ENCODE measurements at places on chromosomes 12 and 14.
A peak's percentile ranks its signal among the peaks of the same experiment; 100 is the strongest.

- DNase-seq = no peak
Observed at GRCh38 chr14:100674897-100675619, 51.6 kb upstream of the DLK1 start.

- DNase-seq = no peak
Observed at GRCh38 chr14:85634205-85634604, 104.3 kb downstream of the FLRT2 start.

DNA sequence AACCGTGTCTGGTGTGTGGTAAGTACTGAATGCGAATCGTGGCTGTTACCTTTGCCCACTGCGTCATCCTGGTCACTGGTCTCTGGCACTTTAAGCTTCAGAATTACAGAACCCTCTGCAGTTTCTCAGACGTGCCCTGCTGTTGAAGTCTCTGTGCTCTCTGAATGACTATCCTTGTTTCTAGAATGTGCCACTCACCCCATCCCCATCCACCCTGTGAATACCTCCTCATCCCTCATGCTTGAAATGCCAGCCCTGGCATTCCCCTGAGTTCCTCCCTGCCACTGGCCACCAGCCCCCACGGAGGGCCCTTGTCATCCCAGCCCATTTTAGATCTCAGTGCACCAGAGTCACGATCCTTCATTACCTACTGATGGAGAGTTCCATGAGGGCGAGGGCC lies 21.3 kb downstream of the TPCN1 start:
- DNase-seq = no peak

GRCh38 chr14:50116966-50117365 lies 594 bp upstream of the VCPKMT start:
- no peak for DNase-seq

GRCh38 chr14:80313806-80314205 lies 102.5 kb upstream of the DIO2 start:
- DNase-seq = no peak

DNA sequence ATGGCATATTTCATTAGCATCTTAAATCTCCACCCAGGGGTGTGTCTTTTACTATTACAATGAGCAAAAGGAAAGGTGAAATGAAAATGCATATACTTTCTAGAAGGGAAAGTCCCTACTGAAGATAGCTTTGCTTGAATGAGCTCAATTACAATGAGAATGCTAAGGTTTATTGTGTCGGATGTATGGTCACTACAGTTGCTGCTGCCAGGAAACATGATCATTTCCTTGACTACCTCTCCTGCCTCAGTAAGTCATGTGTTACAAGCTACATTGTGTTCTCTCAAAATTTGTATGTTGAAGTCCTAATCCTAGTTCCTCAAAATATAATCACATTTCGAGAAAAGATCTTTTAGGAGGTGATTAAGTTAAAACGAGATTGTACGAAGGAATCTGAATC lies 322.2 kb downstream of the MDGA2 start:
- no peak for DNase-seq

DNA sequence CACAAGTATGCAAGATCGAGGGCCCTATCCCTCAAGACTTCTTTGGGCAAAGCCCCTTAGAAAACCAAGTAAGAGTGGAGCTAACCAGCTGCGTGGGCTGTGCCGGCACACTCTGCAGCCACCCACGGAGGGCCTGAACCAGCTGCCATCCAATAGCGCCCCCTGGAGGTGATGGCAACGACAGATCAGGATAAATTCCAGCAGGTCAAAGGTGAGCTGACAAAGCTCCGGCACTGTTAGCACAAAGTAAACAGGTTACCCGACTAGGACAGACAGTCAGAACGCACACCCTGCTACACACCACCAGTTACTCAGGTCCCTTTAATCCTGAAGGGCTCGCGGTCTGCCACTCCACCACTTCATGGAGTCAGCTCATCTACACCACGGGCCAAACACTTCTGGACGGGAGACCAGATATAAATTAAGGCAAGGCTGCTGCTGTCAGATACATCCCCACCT lies 4.9 kb downstream of the ZBTB39 start:
- DNase-seq = peak; percentile 65

DNA sequence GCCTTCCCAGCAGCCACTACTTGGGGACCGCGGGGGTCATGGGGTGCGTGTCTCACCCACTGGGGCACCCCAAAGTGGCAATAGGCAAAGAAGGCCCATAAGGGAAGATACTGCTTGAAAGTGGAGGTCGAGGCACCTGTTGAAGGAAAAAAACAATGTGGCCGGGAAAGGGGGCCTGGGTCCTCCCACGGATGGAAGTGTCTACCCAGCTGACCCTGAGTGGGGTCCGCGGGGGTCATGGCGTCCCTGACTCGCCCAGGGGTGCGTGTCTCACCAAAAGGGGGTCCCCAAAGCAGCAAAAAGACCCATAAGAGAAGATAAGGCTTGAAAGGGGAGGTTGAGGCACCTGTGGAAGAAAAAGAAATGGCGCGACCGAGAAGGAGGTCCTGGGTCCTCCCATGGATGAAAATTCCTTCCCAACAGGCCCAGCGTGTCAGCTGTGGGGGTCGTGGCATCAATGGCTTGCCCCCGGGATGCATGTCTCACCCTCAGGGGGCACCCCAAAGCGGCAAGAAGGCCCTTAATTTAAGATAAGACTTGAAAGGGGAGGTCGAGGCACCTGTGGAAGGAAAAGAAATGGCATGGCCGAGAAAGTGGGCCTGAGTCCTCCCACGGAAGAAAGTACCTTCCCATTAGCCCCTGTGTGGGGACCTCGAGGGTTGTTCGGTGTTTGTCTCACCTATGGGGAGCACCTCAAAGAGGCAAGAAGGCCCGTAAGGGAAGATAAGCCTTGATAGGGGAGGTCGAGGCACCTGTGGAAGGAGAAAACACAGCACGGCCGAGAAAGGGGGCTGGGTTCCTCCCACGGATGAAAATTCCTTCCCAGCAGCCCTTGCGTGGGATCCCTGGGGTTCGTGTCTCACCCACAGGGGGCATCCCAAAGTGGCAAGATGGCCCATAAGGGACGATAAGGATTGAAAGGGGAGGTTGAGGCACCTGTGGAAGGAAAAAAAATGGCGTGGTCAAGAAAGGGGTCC lies 266.0 kb downstream of the ALG10 start:
- DNase-seq = no peak

- no peak for DNase-seq
Observed at GRCh38 chr14:95480887-95481226, 35.6 kb downstream of the SYNE3 start.

- no peak for DNase-seq
Observed at GRCh38 chr14:32677129-32677780, 261.4 kb upstream of the NPAS3 start.

- no peak for DNase-seq
Observed at GRCh38 chr14:50375760-50376159, 20.9 kb downstream of the CDKL1 start.

DNA sequence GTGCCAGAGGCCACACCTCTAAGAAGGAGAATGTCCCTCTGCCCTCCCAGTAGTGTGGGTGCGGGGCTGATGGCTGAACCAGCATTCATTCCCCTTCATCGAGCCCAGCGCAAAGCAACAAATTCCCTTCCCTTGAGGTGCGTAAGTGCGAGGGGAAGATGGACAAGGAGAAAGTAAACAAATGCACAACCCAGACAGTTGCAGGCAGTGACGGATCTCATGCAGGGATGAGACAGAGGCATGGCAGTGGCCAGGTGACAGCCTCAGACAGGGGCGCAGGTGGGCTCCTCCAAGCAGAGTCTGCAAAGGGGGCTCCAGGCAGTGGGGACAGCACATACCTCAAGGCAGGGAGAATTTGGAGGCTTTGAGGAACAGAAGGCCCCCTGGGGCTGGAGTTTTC lies 2.3 kb upstream of the MYL2 start:
- DNase-seq = no peak

GRCh38 chr14:51650716-51651387 lies 858 bp upstream of the FRMD6 start:
- no peak for DNase-seq

GRCh38 chr14:34623506-34623905 lies 6.4 kb downstream of the SNX6 start:
- no peak for DNase-seq

GRCh38 chr14:102665621-102666020 lies 73.2 kb downstream of the RCOR1 start:
- DNase-seq = no peak

- no peak for DNase-seq
Observed at GRCh38 chr12:72610854-72611358, 338.7 kb downstream of the TRHDE start.

DNA sequence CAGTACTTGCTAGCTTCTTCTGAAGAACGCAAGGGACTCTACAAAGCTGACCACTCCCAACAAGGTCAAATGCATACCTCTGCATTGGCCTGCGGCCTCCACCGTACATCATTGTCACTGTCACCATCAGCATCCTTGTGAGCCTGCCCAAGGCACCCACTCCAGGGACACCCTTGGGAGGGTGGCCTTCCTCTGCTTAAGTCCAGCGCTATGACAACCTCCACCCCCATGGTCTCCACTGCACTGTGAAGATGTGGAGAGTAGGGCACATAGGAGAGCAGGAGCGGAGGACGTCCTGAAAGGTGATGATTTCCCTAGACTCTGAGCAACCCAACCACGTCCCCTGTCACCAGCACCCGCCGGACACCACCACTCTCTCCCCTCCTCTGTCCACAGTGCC lies 252.8 kb downstream of the ALG10 start:
- no peak for DNase-seq

- no peak for DNase-seq
Observed at GRCh38 chr14:87864356-87865270, 128.4 kb downstream of the GALC start.

- peak; percentile 84 for DNase-seq
Observed at GRCh38 chr12:45725631-45726602, 3.6 kb upstream of the ARID2 start.

- DNase-seq = no peak
Observed at GRCh38 chr12:67759829-67760228, 111.3 kb downstream of the DYRK2 start.

GRCh38 chr12:108629151-108629550 lies 4.5 kb downstream of the SELPLG start:
- no peak for DNase-seq

DNA sequence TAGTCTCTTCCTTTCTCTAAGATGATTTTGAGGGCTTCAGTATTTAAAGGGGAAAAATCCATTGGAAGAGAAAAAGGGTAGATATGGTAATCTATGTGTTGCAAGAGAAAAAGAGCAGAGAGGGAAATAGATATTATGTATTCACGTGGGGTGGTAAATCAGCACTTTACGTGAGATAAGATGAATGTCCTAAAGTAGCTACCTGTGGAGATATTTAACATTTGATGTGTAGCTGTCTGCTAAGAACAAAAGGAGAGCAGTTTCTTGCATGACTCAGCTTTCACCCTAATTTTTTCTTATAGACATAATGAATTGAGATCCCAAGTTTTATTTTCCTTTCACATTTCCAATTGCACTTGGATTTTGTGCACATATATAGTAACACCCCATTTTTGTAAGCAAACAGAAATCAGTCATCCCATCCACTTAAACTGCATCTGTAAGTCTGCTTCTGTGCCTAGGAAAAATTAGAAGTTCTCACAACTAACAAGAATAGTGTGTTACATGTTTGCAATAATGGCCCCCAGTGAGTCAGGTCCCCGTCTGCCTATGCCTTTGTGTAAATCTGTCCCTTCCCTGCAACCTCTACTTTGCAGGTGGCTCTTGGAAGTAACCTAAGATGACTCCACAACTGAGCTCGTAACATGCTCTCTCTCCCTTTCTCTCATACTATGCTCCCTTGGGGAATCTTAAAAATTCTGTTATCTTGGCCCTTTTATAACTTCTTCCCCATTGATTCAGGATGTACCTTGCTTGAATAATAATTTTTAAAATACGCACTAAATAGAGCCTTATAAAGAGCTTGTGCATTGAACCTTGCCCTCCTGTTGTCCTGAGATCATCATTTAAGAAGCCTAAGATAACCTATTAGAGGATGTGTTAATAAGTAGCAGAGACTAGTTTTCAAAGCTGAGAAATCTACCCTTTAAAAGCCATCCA lies 3.7 kb downstream of the TMTC3 start:
- DNase-seq = no peak

GRCh38 chr14:32693114-32693513 lies 245.6 kb upstream of the NPAS3 start:
- DNase-seq = no peak

Measured in Kasumi-1 (cell line).